ENCODE measurements at places on chromosomes 5 and 9.

DNA sequence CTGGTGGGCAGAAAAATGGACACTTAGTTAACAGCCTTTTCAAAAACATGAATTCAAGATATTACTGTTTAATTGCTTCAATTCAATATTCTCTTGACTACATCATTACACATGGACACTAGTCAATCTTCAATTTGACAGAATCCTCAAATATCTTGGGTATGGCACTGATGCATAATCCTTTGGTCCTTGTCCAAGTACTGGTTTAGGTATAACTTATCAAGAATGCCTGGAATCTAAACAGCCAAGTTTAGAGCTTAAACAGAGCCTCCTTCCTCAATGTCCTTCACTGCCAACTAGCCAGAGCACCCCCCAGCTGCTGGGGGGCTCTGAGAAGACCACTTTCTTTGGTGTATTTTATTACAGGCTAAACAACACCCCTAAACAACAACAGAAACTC is 61.6 kb upstream of the ERCC6L2 start:
- DNase-seq: no peak

- DNase-seq: no peak
Measured at GRCh38 chr9:71937070-71937625, 25.7 kb downstream of the C9orf85 start.

GRCh38 chr9:1101846-1102641 is 51.9 kb downstream of the DMRT2 start:
- DNase-seq: no peak

DNA sequence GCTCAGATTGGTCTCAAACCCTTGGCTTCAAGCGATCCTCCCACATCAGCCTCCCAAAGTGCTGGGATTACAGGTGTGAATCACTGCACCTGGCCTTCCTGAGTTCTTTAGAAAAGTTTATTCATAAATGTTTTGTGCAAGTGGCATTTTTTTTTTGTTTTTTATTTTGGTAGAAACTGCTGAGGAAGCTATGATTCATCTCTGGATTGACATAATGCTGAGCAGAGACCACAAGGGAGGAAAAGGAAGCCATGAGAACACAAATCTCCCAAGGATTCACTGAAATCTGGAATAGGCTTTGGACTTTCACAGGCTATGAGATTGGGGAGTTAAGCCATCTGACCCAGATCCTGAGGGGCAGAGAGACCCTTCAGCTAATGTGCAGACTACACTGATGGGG is 3.4 kb upstream of the SLC46A2 start:
- DNase-seq: no peak

GRCh38 chr5:39074017-39074814 is at the start of gene RICTOR:
RICTOR (minus strand) TSS chr5:39074399; CDS start chr5:39074377, 22 bp downstream.
- DNase-seq: peak; percentile 80

- no peak for DNase-seq
Measured at GRCh38 chr9:2781336-2781735, 62.6 kb downstream of the PUM3 start.

- no peak for DNase-seq
Measured at GRCh38 chr9:122923947-122924346, 7.4 kb downstream of the ZBTB26 start.
